GM12864 (cell line): ENCODE measurements at places on chromosomes 5 and 9.

GRCh38 chr5:111133436-111133751 is 41.2 kb downstream of the WDR36 start:
- no peak for DNase-seq

- DNase-seq: no peak
Observed at GRCh38 chr9:97412626-97413385, 910 bp downstream of the TDRD7 start.

DNA sequence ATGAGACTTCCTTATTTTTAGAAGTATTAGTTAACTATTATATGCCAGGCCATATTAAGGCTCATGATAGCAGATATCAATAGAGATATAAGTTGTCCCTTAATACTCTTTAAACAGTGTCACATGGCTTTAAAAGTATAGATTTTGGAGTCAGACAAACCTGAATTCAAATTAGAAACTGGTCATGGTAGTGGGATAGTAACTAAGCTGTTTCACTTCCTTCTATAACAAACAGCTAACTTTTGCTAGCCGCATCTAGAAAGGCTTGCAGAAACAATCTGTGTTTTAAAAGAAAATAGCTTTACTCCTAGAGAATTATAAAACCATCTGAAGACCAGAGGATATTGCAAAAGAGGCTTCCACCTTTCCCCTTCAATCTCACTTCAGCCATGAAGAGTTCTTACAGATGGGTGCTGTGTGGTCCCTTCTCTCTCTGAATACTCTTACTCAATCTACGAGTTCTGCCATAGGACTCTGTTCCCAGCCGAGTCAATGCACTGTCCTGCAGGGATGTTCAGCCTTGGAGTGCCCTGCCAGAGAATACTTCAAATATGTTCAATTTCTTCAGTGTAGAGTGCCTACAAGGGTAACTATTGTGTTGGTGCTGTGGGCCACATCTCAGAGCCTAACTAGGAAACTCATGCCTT is 810.2 kb downstream of the EFNA5 start:
- DNase-seq: no peak

- DNase-seq: no peak
Observed at GRCh38 chr5:89120719-89121118, 237.7 kb upstream of the MEF2C start.

- DNase-seq: no peak
Observed at GRCh38 chr5:10660720-10661387, 97.0 kb downstream of the ANKRD33B start.

GRCh38 chr5:110884005-110884404 is 145.2 kb downstream of the SLC25A46 start:
- no peak for DNase-seq

DNA sequence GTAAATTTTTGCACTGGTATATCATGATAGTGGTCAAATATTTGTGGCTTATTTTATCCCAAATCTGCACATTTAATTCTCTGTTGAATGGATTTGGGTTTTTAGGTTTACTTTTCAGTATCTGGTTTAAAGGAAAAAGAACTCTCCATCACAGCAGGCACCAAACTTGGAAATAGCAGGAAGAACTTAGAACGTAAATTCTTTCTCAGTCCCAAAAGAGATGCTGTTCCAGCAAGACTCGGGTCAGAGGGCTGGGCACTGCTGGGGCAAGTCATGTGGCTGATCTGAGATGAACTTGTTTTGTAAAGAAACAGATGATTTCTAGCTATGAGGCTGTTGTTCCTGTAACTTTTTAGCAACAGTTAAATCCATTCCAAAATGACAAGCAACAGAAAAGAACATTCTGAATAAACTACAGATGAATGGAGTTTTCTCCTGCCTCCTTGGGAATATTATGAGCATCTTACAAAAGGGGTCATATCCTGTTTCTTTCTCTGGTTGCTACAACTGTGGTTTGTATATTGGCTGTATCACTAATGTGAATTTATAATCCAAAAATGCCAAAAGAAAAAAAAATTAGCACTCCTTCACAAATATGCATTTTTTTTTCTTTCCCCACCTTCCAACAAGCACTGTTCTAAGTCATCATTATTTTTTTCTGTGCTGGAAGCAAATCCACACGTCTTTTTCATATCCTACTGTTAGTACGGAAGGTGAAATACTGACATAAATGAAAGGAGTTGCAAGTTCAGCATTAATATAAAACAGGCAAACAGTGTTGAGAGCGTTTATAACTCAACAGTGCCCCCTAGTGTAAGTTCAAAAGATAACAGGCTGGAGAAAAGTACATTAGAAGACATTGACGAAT is 31.1 kb downstream of the OR2K2 start:
- no peak for DNase-seq

DNA sequence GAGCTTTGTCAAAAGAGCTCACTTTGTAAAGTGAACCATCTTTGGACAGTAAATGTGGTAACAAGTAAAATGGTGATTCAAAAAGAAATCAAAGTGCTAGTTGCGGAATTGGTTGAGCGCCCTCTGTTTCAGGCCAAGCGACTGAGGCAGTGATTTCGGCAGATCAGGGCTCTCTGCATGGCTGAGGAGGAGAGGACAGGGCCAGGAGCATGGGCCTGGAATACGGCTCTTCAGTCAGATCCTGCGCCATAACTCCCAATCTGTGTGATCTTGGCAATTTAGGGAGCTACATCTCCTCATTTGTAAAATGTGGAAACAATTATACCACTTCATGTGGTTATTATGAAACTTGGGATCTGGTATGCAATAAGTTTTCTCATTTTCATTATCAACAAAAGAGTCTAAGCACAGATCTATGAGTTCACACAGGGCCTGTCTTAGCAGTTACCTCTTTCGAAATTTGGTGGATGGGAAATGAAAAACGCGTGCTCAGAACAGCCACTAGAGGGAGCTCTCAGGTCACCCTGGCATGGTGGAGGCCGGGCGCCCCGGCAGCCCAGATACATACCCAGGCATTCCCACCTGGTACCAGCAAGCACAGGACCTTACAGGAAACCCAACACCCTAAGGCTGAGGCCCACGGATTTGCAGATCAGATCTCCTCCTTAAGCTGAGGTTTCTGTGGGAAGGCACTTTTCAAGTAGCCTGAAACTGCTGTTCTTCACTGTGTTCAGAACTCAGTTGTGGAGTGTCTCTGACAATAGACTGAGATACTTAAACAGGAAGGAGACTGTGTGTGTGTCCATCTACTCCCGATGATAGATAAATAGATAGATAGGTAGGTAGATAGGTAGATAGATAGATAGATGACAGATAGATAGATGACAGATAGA is 303.7 kb downstream of the RAB3C start:
- no peak for DNase-seq

DNA sequence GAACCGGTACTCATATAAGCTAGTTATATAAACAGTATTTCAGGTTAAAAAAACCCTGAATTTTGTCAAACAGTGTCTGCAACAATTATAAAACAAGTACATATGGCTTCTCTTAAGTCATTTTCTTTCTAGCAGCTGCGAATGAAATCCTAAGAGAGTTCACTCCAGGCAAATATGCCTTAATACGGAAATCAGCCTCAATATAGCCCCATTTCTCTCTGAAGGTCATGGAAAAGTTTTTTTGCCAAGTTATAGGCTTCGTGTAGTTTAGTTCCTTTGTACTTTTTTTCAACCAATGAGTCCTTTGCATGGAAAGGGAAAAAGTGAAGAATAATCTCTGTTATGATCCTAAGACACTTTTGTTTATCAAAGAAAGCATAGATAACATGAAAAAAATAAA is 848.0 kb upstream of the ACO1 start:
- DNase-seq: no peak

DNA sequence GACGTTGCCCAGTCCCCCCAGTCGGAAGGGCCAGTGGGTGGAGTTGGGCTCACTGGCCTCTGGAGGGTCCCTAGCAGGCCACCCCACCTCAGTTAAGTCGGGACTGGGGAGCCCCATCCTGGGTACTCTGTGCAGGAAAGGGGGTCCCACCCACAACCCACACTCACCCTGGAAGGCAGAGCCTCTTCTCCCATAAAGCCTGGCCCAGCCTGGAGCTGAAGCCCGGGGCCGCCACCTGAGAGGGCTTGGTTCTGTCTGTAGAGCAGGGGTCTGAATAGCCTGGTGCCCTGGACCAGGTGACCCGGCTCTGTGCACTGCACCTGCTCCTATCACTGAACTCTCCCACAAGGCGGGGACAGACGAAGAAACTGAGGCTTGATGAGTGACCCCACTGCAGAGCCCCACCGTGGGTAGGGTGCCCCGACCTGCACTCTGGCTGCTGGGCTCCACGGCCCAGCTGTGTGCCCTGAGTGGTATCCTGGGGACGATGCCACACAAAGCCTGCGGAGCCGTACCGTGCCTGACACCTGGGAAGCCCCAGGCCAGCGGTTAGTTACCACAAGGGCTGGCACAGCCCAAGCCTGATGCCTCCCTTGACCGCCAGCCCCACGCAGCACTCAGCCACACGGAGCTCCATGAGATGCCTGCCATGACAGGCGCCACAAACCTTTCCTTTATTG is 7.3 kb downstream of the PTGES2 start:
- no peak for DNase-seq

DNA sequence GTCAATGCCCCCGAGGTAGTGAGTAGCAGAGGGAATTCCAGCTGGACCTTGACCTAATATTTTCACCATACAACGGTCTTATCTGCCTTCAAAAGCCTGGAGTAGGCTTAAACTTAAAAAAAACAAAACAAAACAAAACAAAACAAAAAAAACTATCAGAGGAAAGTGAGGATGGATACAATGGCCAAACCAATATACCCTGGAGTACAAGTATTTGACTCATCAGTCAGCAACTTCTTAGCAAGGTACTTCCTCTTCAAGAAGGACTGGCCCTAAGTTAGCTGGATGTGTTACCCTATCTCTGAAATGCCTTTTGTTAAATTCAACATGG is 160.6 kb upstream of the GNA14 start:
- no peak for DNase-seq

DNA sequence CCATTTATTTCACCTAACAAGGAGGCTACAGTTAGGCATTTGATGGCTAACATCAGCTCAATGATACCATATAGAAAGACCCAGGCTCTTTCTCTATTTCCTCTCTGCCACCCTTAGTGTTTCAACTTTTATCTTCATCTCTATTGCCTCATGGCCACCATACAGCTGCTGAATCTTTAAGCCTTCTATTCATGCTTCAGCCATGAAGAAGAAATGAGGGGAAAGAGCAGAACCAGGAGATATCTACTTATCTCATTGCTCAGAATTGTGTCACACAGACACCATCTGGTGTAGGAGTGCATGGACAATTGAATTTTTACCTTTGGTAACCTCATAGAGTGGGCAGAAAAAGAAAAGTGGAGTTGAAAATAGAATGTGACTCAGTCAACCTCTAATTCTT is 6.7 kb downstream of the GAPT start:
- DNase-seq: no peak

- no peak for DNase-seq
Observed at GRCh38 chr9:74078647-74079046, 418.5 kb upstream of the RORB start.

DNA sequence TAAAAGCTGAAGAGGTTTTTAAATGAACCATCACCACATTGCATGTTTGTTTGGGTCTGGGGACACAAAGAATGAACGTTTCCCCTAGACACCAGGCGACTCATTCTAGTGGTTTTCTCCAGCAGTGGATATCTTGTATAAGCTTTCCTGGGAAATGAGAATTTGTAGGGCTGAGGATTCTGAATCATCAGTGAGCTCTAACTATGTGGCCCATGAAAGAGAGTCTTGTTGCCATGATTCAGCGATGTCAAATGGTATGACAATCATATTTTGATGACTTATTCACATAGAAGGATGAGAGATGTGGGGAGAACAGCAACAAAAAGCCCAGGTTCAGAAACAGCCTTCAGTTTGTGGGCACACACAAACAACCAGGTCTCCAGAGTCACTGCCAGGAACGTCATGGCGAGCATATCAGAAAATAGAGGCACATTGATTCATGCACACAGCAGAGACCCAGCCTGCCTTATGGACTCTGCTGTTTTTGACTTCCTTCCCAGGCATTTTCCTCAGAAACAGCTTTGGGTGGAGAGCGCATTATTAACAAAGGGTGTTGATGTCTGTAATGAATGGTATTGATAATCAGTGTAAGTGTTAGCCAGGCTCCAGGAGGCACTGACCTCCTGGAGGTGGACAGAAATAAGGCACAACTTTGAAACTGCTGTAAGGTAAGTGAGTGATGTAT is 13.3 kb downstream of the ZNF474 start:
- DNase-seq: no peak

GRCh38 chr5:51388488-51389287 is 5.4 kb downstream of the ISL1 start:
- no peak for DNase-seq

- no peak for DNase-seq
Observed at GRCh38 chr9:120360046-120360445, 219.9 kb downstream of the CDK5RAP2 start.

DNA sequence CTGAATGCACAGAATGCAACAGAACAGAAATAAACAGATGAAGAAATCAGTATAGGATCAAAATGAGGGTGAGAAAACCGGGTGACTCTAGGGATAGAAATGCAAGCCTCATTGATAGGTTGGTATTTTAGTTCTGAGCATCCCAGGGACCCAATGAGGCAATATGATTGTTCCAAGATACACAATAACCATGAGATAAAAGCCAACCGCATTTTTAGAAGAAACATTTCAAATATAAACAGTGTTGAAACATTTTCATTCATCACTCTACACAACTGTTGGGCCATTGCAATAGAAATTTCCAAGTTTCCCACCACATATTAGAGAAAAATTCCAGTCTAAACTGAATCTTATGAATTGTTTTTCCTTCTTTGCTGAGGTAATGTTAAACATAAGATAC is 452.3 kb upstream of the PTGER4 start:
- no peak for DNase-seq

- no peak for DNase-seq
Observed at GRCh38 chr5:5071554-5071953, 68.6 kb upstream of the ADAMTS16 start.

- no peak for DNase-seq
Observed at GRCh38 chr5:114176356-114176755, 185.5 kb upstream of the KCNN2 start.

DNA sequence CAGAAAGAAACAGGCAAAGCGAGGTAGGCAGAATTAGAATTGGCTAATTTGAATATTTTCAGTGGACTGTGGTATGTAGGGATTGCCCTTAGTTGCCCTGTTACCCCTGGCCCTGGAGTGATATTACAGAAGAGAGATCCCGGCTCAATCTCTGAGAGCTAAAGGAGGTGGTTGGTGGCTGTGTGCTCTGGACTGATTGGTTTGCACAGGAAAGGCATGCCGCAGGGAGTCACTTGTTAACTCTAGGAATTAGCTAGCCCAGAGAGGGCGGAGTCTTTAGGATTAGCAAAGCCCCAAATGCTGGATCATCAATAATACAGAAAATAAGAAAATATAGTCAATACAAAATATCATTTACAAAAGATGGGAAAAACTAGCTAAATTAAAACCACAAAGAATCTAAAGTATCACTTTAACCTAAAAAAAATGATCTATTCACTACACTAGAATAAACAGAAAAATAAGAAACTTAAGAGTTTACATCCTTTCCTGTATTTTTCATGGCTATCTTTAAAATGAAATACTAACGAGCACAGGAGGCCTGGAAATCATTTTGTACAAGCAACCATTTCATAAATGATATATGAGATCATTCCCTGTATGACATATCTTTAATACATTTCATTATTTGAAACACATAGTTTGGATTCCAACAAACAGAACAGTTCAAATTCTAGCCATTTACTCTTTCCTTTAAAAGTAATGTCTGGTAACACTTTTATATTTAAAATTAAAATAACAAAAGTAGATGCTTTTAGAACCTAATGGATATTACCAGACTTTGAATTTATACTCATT is 71.1 kb downstream of the GNAQ start:
- DNase-seq: no peak

GRCh38 chr5:119274030-119274766 is 81.6 kb upstream of the TNFAIP8 start:
- DNase-seq: no peak

GRCh38 chr5:118637947-118638670 is 350.2 kb downstream of the DTWD2 start:
- DNase-seq: no peak
